ENCODE measurements at places on chromosomes 12 and 14. TPM values are rescaled to one million over a fixed set of nuclear protein-coding genes. Genes with fewer than 3 reads are reported as not detected.

Gene SMCO2
- total RNA-seq: not detected

Gene PLEKHG7
- total RNA-seq: 0.18 TPM

Gene ANKRD33
- 0.04 TPM for total RNA-seq

Gene PRDM4
- total RNA-seq: 16.6 TPM

Gene PYGL
- total RNA-seq: 25.8 TPM

Measured in muscle of leg (tissue), 16 donors.